ENCODE measurements at places on chromosomes 6 and 20.
A peak's percentile ranks its signal among the peaks of the same experiment; 100 is the strongest.

DNA sequence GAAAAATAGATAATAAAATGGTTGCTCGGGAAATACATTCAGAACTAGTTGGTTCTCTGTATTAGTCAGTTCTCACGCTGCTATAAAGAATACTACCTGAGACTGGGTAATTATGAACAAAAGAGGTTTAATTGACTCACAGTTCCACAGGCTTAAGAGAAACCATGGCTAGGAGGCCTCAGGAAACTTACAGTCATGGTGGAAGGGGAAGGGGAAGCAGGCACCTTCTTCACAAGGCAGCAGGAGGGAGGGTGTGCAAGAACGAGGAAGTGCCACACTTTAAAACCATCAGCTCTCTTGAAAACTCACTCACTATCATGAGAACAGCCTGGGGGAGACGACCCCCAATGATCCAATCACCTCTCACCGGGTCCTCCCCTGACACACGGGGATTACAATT, 24.2 kb upstream of the SNX9 start:
- no peak for DNase-seq

DNA sequence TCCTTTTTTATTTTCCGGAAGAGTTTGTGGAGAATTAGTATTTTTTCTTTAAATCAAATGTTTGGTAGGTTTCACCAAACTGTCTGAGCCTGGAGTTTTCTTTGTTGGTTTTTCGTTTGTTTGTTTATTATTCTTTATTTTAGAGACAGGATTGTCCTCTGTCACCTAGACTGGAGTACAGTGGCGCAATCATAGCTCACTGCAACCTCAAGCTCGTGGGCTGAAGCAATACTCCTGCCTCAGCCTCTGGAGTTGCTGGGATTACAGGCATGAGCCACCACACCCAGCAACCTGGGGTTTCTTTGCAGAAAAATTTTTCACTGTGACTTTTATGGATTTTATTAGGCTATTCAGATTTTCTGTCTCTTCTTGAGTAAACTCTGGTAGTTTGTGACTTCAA, 120.2 kb upstream of the LOC128125822 start:
- no peak for DNase-seq

GRCh38 chr6:169536446-169537170, 165.2 kb downstream of the WDR27 start:
- no peak for DNase-seq

- peak; percentile 63 for DNase-seq
These were observed 74.0 kb downstream of the SSR1 start for GRCh38 chr6:7238900-7239589.

DNA sequence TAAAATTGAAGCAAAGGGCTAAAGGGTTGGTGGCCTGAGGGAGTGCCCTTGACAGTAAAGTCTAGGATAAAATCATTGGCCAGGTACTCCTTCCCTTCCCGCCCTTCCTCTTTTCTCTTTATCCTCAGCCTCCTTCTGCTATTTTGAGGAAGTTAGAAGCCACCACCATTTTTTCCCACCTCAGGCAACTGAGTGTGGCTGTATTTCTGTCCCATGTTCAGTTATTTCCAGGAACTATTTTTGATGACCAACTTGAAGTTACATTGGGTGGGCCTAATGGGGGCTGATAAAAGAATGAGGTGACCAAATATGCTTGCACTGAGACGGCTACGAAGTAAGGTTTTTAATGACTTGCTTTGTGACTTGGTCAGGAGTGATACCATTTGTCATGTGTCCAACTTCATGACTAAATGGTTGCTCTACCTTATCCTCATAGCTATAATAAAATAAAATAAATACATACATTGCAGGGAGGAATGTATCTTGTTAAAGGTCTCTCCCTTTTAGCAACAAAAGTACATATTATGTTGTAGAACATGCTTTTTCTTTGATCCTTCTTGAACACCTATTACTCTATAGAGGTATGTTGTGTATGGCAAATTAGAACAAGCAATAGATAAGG, 12.0 kb downstream of the PTPN1 start:
- no peak for DNase-seq

DNA sequence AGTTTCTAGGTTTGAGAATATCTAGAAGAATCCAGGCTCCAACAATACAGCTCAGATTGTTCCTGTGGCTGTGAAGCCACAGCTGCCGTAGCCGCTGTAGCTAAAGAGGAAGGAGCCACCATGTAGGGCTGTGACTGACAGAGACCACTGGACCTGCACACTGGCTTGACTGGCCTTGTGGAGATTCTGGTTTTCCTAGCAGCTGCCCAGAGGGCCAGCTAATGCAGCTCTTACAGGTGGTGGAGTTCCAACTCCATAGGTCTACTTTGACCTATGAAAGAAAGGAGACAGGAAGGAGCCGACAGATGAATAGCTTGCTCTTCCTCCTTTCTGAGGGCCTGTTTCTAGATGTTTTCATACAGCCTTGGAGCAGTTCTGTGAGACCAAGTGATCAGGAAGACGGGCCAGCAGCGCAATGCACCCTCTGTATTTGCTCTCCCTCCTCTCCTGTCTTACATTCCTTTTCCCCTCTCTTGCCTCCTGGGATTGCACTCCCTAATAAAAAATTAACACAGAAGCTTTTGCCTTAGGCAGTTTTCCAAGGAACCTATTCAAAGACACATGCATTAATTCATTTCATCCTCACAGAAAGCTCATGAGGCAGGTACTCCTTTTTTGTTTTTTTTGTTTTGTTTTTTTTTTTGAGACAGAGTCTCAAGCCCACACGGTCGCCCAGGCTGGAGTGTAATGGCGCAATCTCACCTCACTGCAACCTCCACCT, 51.8 kb upstream of the MYB start:
- no peak for DNase-seq

GRCh38 chr6:41756354-41756753, 9.2 kb upstream of the PGC start:
- no peak for DNase-seq

- peak; percentile 99 for DNase-seq
These were observed at the start of gene NOL7 for GRCh38 chr6:13614926-13615791. NOL7 (plus strand) TSS chr6:13615335; CDS start chr6:13615359, 24 bp downstream.

- no peak for DNase-seq
These were observed 1065.5 kb downstream of the GRIK2 start for GRCh38 chr6:102458990-102459389.

DNA sequence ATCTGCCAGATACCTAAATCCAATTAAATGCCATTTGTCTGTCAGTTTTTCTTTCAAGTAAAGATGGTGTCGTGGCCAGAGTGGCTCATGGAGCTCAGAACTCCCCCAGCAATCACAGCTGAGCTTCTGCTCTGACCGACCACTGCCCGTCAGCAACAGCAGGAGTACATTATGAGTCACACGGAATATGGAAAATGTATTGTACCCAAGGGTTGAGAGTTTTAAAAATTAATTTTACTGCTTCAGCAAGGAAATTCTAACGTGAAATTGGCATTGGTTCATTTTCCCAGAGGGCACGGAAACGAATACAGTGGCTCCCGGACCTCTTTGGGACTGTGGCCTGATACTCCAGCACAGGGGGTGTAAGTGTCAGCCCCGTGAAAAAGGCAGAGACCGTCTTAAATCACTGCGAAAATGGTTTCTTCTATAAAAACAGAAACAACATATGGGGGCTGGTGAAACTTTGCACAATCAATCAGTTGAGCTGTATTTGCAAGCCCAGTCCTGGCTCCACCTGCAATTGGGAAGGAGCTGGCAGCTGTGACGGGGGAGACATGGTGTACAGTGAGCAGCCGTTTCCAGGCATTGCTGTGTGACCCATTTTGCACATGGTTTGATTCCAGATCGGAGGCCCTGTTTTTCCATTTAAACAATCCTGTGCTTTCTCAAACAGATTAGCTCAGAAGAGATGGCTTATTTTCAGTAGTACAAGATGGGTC, 12.8 kb downstream of the NPEPL1 start:
- no peak for DNase-seq

GRCh38 chr6:124310139-124310538, 506.5 kb downstream of the NKAIN2 start:
- no peak for DNase-seq

DNA sequence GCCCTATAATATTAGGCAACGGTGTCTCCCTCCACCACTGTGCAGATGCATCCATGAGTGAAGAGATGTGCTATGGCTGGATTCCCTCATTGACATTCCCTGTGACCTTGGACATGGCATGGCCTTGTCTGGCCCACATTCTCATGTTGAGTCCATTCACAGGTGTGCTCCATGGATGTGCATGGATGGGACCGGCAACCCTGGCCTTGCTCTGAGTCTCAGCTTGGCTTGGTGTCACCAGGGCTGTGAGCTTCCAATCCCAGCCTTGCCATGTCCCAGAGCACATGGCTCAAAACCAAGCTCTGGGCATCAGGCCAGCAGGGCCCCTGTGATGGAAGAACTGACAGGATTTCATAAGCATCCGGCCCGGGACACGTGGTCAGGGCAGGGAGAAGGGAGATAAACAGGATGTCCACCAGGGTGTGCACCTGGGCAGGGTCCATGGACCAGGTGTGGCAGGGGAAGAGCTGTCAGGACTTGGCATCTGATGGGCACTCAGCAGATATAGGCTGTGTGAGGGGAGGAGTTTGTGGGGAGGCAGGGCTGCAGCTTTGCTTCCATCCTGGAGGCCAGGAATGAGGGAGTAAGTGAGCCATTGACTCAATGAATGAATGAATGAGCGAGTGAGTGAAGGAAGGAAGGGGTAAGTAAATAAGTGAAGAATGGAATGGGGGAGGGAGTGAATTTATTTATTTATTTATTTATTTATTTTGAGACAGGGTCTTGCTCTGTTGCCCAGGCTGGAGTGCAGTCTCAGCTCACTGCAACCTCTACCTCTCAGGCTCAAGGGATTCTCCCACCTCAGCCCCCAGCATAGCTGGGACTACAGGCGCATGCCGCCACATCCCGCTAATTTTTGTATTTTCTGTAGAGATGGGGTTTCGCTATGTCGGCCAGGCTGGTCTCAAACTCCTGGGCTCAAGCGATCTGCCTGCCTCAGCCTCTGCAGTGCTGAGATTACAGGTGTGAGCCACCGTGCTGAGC, 15.7 kb downstream of the NRSN2 start:
- peak; percentile 78 for DNase-seq

- no peak for DNase-seq
These were observed 9.2 kb downstream of the CPNE5 start for GRCh38 chr6:36829919-36830544.

DNA sequence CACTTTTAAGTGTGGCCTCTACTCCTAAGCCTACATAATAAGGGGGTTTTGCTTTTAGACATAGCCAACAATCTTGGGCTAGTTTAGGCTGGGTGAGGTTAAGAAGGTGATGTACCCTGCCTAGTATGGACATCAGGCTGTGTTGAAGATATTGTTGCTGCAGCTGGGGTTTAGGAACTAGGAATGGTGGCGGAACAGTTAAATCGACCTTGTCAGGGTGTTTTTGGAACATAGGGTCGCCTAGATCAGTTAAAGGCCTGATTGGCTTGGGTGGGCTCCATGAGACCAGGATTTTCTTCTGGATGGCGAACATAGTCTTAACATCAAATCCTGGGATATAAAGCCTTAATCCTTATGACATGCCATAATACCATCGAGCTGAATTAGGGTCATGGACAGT, 156.1 kb downstream of the TRIM27 start:
- DNase-seq: no peak

Data from COLO829 (cell line).